Esophagus mucosa (tissue), 1 donor: ENCODE measurements at places on chromosomes 13 and 19. TPM values are rescaled to one million over a fixed set of nuclear protein-coding genes. Genes with fewer than 3 reads are reported as not detected.
A peak's percentile ranks its signal among the peaks of the same experiment; 100 is the strongest.

Gene RGL3
- 0.64 TPM for total RNA-seq

Gene MAP2K2
- total RNA-seq = 114 TPM

Gene C5AR1
- 1.1 TPM for total RNA-seq

Gene GIPR
- total RNA-seq = 0.16 TPM

Gene HSPB6
- 2.6 TPM for total RNA-seq

Gene LGALS4
- 0.40 TPM for total RNA-seq

GRCh38 chr19:53196777-53197396 is 3.7 kb upstream of the ZNF665 start:
- peak; percentile 99 for ATAC-seq

GRCh38 chr19:17751103-17751911 is at the start of gene FCHO1:
Gene FCHO1, plus strand, starts transcription at chr19:17751477. Its CDS starts 3,688 bp downstream, at chr19:17755165.
- peak; percentile 38 for ATAC-seq

DNA sequence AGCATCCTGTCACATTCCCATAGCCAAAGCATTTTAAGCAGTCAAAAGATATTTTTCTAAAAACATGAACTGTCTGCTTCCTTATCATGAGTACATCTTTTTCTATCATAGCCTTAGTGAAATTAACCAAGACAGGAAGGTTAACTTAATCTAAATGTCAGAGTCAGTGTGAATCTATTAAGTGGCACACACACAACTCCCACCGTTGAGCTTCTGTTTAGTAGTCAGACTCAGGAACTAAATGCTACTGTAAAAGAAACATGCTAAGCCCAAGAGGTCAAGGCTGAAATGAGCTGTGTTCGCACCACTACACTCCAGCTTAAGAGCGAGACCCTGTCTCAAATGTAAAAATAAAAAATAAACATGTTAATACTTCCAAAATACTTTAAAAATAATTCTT is 7.7 kb upstream of the POU4F1 start:
- ATAC-seq = no peak

DNA sequence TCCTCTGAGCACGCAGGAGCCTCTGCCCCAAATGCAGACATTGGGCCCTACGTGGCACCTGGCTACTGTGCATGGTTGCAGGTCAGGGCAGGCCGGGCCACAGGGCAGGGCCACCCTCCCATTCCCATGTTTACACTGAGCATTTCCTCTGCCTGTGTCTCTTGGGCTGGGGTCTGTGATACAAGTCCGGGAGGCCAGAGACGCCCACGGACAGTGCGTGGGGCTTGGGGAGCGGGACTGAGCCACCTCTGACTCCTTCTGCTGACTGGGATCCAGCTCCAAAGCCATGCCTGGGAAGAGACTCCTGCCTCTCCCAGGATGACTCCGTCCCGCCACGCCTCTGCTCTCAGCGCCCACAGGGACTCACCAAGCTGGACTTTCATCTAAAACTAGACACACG is 18.8 kb downstream of the GAS6 start:
- ATAC-seq = peak; percentile 40

- ATAC-seq = peak; percentile 51
Observed at GRCh38 chr13:20525144-20525600, 485 bp downstream of the CRYL1 start.

DNA sequence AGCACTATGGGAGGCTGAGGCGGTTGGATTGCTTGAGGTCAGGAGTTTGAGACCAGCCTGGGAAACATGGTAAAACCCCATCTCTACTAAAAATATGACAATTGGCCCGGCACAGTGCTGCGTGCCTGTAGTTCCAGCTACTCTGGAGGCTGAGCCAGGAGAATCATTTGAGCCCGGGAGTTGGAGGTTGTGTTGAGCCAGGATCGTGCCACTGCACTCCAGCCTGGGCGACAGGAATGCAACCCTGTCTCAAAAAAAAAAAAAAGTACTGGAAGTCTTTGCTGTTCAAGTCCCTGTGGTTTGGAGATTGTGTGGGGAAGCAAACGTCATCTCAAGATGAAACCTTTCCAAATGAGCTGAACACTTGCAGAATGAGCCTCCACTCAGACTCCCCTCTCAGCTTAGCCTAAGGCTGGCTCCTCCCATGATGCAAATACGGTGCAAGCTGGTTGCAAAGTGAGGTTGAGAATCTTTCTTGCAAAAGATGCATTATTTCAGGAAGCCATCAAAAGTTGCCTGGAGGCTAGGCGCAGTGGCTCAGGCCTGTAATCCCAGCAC is 46.2 kb downstream of the MYO9B start:
- no peak for ATAC-seq

DNA sequence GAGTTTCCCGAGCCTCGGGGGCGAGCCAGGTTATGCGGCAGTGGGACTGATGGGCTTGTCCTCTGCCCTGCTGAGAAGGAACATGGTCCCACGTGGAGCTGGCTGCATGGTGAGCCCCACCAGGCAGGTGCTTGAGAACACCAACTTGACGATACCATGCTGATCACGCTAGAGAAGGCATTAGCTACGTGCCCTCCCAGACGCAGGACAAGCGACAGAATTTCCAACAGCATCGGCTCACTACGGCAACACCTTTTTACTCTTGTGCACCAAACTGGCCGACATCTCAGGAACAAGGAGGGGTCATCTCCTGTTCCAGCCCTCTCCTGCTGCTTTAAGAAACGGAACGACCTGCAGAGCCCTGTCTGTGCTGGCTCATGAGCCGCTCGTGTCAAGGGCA is 8.3 kb downstream of the ZFR2 start:
- ATAC-seq = no peak

DNA sequence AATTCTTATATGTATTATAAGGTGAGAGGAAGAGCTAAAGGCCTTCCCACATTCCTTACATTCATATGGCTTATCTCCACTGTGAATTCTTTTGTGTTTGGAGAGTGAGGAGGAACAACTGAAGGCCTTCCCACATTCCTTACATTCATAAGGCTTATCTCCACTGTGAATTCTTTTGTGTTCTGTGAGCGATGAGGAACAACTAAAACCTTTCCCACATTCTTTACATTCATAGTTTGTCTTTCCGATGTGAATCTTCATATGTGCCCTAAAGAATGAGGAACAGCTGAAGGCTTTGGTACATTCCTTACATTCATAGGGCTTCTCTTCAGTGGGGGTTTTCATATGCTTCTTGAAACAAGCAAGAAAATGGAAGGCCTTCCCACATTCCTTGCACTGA is 13.3 kb downstream of the ZNF699 start:
- ATAC-seq = no peak

DNA sequence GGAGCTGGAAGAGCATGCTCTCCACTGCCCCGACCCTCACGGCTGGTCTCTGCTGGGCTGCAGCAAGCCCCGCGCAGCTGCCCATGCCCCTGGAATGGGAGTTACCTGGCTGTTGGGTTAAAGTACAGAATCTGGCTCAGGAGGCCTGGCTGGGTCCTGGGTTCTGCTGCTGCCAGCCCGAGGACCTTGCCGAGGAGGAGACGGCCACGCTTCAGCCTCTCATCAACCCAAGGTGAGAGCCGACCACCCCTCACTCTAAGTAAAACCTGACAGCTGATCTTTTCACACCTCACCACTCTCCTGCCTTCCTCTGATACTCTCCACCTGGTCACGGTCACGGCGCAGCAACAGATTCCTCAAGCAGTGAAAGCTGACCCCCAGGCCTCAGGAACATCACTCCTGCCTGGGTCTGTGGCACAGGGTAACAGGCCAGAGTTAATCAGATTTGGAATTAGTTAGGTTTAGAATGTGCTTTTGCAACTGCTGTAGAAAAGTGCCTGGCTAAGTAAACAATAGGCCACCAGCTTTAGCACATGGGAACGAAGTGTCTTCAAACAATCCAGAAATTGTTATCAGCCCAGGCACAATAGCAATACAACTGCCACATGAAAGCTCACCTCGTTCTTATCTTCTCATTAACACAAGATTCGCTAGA is 20.5 kb downstream of the RAB20 start:
- no peak for ATAC-seq

DNA sequence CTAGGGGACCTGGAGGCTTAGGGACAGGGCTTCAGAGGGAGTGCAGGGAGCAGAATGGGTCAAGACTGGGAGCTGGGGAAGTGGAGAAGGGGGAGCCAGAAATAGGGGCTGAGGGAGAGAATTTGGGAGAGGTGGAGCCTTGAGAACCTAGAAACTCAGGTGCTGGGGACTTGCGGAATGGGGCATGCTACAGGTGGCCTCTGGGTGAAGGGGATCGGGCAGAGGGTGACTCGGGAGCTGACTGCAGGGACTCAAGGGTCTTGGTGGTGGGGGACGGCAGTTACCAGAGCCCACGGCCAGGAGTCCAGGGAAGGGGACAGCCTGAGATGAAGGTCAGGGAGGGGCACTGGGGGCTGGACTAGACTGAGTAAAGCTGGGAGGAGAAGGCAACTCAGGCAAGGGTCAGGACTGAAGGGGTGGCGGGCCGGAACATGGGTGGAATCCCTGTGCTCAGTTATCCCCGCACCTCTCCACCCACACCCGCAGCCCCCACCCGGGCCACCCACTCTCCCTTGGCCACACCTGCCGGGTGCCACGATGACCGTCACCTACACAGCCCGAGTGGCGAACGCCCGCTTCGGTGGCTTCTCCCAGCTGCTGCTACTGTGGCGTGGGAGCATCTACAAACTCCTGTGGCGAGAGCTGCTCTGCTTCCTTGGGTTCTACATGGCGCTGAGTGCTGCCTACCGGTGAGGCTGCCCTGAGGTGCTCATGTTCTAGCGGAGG is 628 bp downstream of the BEST2 start:
- no peak for ATAC-seq

DNA sequence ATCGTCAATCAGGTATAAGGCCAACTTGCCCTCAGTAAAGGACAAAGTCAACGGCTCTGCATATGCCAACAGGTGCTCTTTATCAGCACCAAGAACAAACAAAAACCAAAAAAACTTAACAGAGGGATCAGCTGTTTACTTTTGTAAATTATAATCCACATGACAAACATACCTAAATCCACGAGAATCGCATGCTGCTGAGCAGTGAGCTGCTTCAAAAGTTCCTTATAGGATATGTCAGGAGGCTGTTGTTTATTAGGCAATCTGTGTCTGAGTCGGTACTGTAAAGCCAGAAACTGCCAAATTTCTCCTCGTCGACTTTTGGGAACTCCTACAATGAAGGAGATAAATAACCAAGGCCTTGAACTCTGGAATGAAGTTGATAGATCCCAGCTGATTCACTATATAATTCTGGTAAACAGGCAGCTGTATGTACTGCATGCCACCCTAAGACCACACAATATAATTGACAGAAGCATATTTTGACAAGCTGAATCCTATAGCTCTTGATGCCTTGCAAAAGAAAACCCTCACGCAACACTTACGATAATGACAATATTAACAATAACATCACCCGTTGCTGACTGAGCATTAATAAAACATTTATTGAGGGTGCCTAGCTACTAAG is 179.8 kb downstream of the TBC1D4 start:
- ATAC-seq = no peak

DNA sequence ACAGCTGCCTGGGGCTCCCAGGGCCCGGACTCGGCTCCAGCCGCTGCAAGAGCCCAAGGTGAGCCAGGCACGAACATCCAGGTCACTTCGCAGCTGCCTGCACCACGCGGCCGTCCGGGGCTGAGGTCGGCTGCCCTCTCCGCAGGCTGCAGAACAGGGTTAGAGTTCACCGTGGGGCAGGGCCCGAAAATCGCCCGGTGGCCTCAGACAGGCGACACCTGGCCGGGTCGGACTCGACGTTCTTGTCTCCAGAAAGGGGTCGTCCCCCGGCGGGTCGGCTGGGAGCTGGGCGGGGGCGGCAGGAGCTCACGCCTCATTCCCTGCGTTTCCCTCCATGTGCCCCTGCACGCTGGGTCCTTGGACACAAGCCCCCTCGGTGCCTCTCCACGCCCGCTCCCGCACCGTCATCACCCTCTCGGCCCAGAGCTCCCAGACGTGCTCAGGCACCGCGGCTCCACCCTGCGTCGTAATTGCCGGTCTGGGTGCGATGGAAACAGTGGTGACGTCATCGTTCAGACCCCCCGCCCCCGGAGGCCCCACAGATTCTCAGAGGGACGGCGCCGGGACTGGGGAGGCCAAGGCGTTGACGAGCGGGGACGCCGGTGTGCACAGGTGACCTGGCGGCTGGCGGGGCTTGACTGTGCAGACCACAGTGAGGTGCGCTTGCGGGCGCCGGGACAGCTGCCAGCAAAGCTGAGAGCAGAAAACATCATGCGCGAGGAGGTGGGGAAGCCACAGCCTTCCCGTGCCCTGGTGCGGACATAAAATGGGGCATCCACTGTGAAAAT is 4.0 kb upstream of the GRIN3B start:
- peak; percentile 49 for ATAC-seq

GRCh38 chr13:86909318-86909717 is 761.9 kb upstream of the SLITRK5 start:
- ATAC-seq = no peak

- no peak for ATAC-seq
Observed at GRCh38 chr13:74158028-74158427, 23.8 kb upstream of the KLF12 start.

- ATAC-seq = no peak
Observed at GRCh38 chr13:92530364-92530763, 696.2 kb upstream of the GPC6 start.

- no peak for ATAC-seq
Observed at GRCh38 chr19:18220632-18221275, 5.5 kb downstream of the PDE4C start.

DNA sequence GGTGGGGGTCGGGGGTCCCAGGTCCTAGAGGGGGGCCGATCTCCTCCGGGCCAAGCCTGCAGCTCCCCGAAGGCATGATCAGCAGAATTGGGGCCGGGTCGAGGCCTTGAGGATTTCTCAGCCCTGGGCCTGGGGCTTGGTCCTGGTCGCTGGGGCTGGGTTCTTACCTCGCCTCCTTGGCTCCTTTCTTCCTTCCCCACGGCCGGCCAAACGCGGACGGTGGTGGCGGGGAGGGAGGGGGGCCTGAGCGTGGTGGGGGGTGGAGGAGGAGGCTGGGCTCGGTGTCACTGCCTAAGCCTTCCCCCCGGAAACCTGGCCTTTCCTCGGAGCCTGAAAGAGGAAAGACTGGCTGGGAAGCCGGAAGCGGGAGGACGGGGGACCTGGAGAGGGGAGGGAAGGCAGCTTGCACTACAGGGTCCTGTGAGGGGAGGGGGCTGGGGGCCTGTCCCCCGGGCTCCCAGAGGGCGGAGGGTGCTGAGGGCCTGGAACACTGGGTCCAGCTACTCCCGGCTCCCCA is at the start of gene ZNF579:
Gene ZNF579 (minus strand): TSS at position 221 of the 517 bp plus-strand sequence. CDS start 1,209 bp downstream, outside the sequence.
- ATAC-seq = peak; percentile 76

DNA sequence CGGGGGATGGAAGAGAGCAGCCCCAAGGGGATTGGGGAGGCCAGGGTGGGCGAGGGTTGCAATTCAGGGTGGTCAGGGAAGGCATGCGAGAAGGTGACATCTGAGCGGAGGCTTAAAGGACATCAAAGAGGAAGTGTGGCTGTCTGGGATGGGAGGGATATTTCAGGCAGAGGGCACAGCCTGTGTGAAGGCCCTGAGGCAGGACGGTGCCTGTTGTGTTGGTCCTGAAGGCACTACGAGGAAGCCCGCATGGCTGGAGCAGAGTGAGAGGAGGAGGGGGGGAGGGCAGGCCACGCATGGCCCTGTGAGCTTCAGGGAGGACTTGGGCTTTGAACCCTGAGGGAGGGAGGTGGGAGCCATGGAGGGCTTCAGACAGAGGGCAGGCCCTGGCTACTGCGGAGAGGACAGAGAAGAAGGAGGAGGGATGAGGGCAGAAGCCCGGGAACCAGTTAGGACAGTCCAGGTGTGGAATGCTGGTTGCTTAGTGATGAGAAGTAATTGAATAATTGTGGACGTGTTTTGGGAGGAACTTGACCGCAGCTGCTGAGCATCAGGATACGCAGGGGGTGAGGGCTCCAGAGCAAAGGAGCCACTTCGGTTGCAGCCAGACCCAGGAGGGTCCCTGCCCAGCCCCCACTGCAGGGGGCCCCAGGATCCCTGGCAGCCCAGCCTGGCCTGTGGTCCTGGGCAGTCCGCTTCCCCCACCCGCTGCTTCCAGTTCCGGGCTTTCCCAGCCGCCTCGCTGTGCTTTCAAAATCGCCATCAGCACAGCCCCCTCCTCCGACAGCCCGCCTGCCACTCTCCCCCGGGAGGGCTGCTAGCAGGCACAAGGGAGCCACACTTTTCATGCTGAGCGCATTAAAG is 6.2 kb downstream of the TLE6 start:
- peak; percentile 38 for ATAC-seq
